Small intestine (tissue), 16 donors: ENCODE measurements at places on chromosomes 7 and 10. TPM values are rescaled to one million over a fixed set of nuclear protein-coding genes. Genes with fewer than 3 reads are reported as not detected.
A peak's percentile ranks its signal among the peaks of the same experiment; 100 is the strongest.

The CLDN3 gene
- polyA plus RNA-seq = 394 TPM

The SEMA3C gene
- 1.4 TPM for polyA plus RNA-seq

The UCN3 gene
- 2.2 TPM for polyA plus RNA-seq

DNA sequence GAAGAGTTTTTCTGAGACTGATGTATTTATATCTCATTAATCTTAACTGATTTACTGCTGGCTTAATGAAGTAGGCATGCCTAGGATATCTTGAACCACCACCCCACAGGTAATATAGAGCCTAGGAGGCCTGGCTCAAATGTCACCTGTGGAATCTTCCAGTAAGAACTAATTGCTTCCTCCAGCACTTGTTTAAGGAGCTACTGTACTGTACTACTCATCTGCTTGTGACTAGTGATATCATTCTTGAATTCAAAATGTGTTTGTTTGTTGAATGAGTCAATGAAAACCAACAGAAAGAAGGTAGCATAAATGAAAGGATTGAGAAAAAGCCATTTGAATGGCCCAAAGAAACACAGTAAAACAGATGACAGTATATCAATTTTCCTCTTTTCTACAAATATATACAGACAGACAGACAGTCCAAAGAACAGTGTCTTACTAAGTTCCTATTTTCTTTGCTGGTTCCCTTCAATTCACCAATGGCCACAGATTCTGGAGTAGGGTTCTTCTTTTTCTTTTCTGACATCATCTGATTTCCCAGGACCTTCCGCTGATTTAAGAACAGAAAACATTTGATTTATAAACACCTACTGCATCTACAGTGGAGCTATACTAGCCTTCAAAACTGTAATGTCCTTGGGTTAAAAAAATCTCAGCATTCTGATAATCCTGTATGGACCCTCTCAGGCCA is 43.7 kb upstream of the SLIT1 start:
- no peak for DNase-seq

GRCh38 chr7:55469271-55469681 is 103.0 kb downstream of the VOPP1 start:
- peak; percentile 19 for DNase-seq

DNA sequence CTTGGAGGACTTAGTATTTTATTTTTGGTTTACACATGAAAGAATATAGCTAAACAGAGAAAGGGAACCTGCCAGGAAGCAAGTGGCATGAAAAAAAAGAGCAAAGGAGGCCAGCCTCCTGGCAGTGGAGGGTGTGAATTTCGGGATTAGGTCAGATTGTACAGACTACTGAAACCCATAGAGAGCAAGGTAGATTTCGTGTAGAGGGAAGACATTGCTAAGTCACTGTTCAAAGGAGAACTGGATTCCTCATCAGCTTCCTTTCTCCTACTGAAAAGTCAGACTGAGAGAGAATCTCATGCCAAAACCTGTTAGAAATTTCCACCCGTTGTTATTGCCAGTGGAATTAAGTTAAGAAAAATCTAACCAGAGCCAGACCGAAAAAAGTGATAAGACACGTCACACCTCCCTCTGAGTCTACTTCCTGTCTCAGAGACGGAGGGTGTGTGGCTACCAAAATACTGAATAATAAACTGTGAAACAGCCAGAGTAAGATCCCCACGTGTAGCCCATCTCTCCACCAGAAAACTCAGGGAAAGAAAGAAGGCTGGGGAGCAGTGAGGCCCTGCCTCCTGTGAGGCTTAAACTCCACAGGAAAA is 118.8 kb downstream of the SKIDA1 start:
- DNase-seq = no peak

DNA sequence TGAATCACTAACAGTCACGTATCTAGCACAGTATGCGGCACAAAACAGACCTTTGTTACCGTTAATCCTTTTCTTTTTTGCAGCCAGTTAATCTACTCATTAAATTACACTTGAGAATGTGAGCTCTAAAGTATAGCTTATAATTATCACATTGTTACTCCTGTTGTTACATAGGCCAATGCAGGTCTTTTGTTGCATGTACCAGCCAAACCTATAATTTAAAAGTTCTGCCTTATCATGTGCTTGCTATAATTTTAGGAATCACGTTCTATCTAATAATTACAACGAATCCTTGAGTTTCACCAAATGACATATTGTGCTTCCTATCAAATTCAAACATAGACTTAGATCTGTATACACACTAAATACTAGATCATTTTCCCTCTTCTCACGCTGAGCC is 245.1 kb downstream of the DGKI start:
- no peak for DNase-seq
